ENCODE measurements at places on chromosomes 4 and X. TPM values are rescaled to one million over a fixed set of nuclear protein-coding genes. Genes with fewer than 3 reads are reported as not detected.

CWH43 gene
- total RNA-seq: not detected

XKRX gene
- total RNA-seq: 0.89 TPM

FGFBP2 gene
- total RNA-seq: 0.37 TPM

CENPVL1 gene
- not detected for total RNA-seq

PDGFRA gene
- 0.45 TPM for total RNA-seq

Data from A549 treated with AZD2906 at 1 μM for 4 hours (cell line).